Keratinocyte (primary cell): ENCODE measurements at places on chromosomes 5 and 9. TPM values are rescaled to one million over a fixed set of nuclear protein-coding genes. Genes with fewer than 3 reads are reported as not detected.

Gene GLDC
- 0.64 to 1.1 TPM (median 0.69 TPM) in 3 replicates for polyA plus RNA-seq

Gene UBE2QL1
- polyA plus RNA-seq, result not detected in 3 replicates

Gene PCDHGB1
- polyA plus RNA-seq, result 0.08 to 0.15 TPM (median 0.09 TPM) in 3 replicates

Gene UGT3A2
- polyA plus RNA-seq, result 0.03 to 0.09 TPM (median 0.07 TPM) in 3 replicates

Gene IL13
- polyA plus RNA-seq, result not detected in 3 replicates

Gene LRRC19
- not detected in 3 replicates for polyA plus RNA-seq

Gene CCNO
- 0.42 to 0.94 TPM (median 0.48 TPM) in 3 replicates for polyA plus RNA-seq

Gene ANXA2R
- polyA plus RNA-seq, result 0.13 to 0.19 TPM (median 0.17 TPM) in 3 replicates

Gene KIF24
- polyA plus RNA-seq, result 1.1 to 1.8 TPM (median 1.5 TPM) in 3 replicates

Gene ACOT12
- polyA plus RNA-seq, result 0.06 TPM in 1 of 3 replicates, not detected in the others

GRCh38 chr5:53095931-53096525, 13.5 kb downstream of the MOCS2 start:
- no peaks in the 10 kb centered on the region for H3K4me1 ChIP-seq
- peak; percentile 38 for DNase-seq
- H3K36me3 ChIP-seq, result peaks cover 17% of the 10 kb centered on the region
- no peak overlapping the region for H3K27ac ChIP-seq
- H3K27me3 ChIP-seq, result no peaks in the 10 kb centered on the region
- H3K4me3 ChIP-seq, result no peak overlapping the region

DNA sequence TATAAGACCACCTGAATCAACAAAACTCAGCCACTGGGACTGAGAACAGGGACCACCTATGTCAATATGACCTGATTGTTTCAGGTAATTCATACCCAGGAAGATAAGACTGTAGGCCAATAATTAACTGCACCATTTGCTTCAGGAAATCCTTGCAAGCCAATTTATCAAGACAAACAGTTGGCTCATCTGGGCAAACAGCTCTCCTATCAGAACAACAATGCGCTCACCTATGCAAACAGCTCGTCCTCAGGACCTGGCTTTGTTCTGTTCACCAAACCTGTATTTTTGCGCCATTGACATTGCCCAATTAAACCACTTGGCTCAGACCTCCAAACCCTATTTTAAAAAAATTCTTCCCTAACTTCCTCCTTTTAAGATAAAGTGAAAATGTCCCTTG, 92.3 kb upstream of the MARCHF11 start:
- H3K27me3 ChIP-seq, result no peaks in the 10 kb centered on the region
- H3K4me3 ChIP-seq, result no peak overlapping the region
- no peak for DNase-seq
- H3K27ac ChIP-seq, result no peak overlapping the region
- no peaks in the 10 kb centered on the region for H3K4me1 ChIP-seq
- no peaks in the 10 kb centered on the region for H3K36me3 ChIP-seq

DNA sequence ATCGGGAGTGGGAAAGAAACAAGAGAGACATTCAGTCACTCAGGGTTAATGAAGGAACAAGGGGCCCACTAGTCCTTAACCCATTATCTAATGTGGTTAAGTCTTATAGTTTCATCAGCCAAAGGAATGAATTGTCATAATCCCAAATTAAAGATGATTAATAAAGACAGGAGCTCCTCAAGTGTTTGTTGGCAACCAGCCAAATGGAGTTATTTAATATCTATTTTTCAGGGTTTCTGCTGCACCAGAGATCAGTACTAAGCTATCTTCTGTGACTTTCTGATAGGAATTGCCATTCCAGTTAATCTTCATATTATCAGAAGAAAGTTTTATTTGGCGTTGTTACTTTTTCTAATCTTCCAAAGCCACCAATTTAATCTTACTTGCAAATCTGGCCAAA, 34.0 kb upstream of the FCHO2 start:
- H3K27me3 ChIP-seq, result no peaks in the 10 kb centered on the region
- DNase-seq, result no peak
- no peak overlapping the region for H3K27ac ChIP-seq
- no peaks in the 10 kb centered on the region for H3K4me1 ChIP-seq
- no peak overlapping the region for H3K4me3 ChIP-seq
- no peaks in the 10 kb centered on the region for H3K36me3 ChIP-seq

- H3K4me3 ChIP-seq, result no peak overlapping the region
- DNase-seq, result no peak
- peaks cover 10% of the 10 kb centered on the region for H3K4me1 ChIP-seq
- no peaks in the 10 kb centered on the region for H3K27me3 ChIP-seq
Measured at GRCh38 chr5:131534974-131535373, 100.1 kb downstream of the RAPGEF6 start.

DNA sequence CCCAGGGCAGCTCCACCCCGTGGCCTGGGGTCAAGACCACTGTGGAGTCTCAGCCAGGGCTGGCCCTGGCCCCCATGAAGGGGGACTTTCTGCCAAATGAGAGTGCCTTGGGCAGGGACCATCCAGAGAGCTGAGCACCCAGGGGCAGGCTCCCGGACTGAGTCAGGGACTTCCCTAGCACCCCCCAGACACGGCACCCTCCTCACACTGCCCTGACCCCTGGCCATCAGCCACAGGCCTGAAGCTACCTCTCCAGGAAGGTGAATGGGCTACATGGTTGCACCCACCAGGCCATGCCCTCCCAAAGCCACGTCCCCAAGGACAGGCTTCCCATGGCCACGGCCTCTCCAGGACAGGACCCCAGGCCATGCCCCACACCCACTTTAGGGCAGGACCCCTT, 9.5 kb downstream of the CCDC187 start:
- H3K27ac ChIP-seq, result no peak overlapping the region
- no peaks in the 10 kb centered on the region for H3K36me3 ChIP-seq
- H3K4me1 ChIP-seq, result peaks cover 11% of the 10 kb centered on the region
- no peak overlapping the region for H3K4me3 ChIP-seq
- DNase-seq, result no peak

DNA sequence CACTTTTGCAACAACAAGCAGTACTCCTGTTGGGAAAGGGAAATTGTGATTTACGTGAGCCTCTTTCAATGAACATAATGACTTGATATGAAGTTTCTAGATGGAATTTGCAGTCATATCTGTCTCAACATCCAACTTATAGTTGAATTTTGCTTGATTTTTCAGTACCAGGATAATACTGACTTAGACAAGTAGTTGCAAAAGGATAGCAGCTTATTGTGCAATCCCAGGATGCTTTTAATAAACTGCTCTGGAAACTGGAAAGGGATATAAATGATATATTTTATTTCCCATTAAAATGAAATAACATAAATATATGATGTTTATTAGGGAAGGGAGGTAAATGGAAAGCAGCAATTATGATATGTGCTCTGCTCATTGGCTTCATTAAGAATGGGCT, 174.4 kb upstream of the RGMB start:
- DNase-seq, result no peak
- H3K4me3 ChIP-seq, result no peak overlapping the region
- no peaks in the 10 kb centered on the region for H3K36me3 ChIP-seq
- no peaks in the 10 kb centered on the region for H3K27me3 ChIP-seq

GRCh38 chr9:69079186-69079585, 43.6 kb downstream of the FXN start:
- DNase-seq, result no peak
- no peaks in the 10 kb centered on the region for H3K4me1 ChIP-seq
- no peak overlapping the region for H3K4me3 ChIP-seq
- H3K27me3 ChIP-seq, result no peaks in the 10 kb centered on the region
- no peak overlapping the region for H3K27ac ChIP-seq

DNA sequence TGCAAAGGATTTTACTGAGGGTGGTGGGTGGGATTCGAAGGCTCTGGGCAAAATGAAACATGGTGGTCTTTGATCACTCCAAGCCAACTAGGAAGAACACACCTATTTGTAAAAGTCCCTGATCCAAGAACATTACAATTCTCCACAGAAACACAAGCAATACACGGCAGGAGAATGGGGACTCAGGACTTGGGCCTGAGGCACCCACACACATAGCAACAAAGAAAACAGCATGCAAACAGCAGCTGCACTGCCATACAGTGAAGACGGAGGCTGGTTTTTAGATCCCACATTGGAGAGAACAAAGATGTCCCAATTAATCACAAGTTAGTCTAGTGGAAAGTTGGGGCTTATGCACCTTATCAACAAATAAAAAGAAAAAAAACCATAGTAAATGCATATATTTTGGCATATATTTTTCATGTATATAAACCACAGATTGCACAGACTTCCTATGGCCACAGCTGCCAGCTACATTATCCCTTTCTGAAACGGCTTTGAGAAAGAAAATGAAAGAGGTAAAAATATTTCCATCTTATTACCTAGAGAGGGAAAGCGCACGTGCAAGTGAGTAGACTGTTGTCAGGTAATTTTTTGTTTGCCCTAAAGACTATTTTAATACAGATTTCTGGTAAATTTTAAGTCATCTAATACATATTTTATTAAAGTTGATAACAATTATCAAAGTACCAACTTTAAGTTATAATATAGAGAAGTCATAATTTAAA, 410.9 kb downstream of the BNC2 start:
- no peak for DNase-seq
- no peak overlapping the region for H3K4me3 ChIP-seq

- no peak overlapping the region for H3K27ac ChIP-seq
- no peaks in the 10 kb centered on the region for H3K36me3 ChIP-seq
- H3K4me3 ChIP-seq, result peak overlapping the region; percentile 93
- DNase-seq, result no peak
Measured at GRCh38 chr9:105693435-105694189, 729 bp upstream of the TMEM38B start.

DNA sequence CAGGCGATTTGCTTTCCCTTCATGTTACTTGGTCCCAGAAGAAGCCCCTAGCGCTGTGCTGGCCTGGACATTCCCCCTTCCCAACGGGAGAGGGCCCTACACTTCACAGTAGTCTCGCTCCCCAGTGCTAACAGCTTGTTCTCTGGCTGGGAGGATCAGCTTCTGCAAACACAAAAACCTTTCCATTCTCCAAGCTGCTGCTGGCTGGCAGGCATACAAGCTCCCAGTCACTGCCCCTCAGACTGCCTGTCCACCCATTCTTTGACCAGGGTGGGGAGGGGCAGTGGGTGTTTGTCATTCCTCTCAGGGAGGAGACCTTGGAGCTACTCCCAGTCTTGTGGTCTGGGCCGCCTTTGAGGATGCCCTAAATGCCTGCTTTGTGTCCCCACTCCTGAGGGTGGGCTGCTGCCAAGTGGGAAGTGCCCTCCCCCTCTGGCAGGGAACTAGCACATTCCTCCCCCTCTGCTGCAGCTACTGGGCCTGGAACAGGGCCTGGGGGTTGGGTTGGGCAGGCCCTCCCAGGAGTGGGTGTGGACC, 20.8 kb downstream of the ENHO start:
- H3K4me3 ChIP-seq, result no peak overlapping the region
- no peak for DNase-seq
- peaks cover 26% of the 10 kb centered on the region for H3K27me3 ChIP-seq
- H3K36me3 ChIP-seq, result no peaks in the 10 kb centered on the region
- H3K27ac ChIP-seq, result no peak overlapping the region
- peaks cover 14% of the 10 kb centered on the region for H3K4me1 ChIP-seq

GRCh38 chr5:32259033-32259432, 53.7 kb downstream of the MTMR12 start:
- no peaks in the 10 kb centered on the region for H3K27me3 ChIP-seq
- H3K4me3 ChIP-seq, result no peak overlapping the region
- H3K27ac ChIP-seq, result no peak overlapping the region
- no peaks in the 10 kb centered on the region for H3K4me1 ChIP-seq
- no peak for DNase-seq

DNA sequence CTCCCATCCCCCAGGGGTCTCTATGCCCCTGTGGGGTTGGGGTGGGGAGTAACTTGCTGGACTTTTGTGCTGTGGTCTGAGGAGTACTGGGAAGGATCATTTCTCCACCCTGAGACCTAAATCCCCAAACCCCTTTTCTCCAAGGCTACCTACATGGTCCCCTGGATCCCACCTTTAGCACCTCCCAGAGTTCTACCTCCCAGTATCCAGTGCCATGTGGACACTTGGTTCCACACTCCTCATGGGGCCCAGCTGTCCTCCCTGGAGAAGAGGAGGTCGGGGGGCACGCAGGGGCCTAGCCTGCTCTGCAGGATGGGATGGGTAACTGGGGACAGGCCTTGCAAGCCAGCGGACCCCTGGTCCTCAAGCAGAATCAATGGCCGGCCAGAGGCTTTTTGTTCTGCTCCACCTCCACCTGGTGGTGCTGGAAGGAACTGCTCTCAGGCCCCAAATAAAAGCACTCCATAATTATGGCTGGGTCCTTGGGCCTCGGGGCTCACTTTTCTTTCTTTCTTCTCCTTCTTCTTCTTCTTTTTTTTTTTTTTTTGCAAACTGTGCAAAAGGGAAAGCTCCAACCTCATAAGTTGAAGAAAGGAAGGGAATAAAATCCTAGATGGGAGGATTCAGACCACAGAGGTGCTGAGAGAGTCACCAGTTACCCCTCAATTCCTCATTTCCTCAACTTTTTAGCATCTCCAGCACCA, 68.4 kb downstream of the PSD2 start:
- DNase-seq, result no peak
- no peak overlapping the region for H3K4me3 ChIP-seq
- H3K27ac ChIP-seq, result no peak overlapping the region
- H3K36me3 ChIP-seq, result no peaks in the 10 kb centered on the region
- H3K27me3 ChIP-seq, result no peaks in the 10 kb centered on the region

- no peak for DNase-seq
- H3K27ac ChIP-seq, result no peak overlapping the region
- H3K36me3 ChIP-seq, result no peaks in the 10 kb centered on the region
Measured at GRCh38 chr9:8268216-8268878, 468.8 kb upstream of the DMAC1 start.

DNA sequence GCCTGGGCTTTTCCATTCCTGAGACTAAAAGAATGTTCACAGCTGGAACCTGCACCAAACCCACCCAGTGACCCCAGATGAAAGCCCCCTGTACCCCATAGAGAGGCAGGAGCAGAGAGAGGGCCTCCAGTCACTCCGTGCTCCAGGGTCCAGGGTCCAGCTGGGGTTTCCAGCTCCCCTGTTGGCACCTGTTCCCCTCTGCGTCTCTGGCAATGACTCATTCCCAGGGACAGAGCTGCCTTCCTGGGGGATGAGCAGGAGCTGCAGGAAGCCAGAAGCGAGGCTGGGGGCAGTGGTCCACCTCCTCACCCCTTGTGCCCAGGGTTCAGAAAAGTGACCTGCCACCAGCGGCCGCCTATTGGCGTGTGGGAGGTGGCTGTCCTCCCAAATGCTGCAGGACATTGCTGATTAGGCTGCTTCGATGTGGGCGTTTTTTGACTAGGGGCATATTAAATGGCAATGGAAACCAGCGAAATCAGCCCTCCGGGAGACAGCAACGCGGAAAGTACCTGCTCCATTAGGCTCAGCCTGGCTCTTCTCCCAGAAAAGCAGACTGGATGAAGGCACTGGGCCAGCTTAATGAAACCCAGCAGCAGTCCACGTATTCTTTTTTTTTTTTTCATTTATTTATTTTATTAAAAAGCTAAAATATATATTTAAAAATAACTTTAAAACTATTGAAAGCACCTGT, 97.4 kb downstream of the DAP start:
- H3K27me3 ChIP-seq, result no peaks in the 10 kb centered on the region
- H3K4me1 ChIP-seq, result no peaks in the 10 kb centered on the region
- no peak overlapping the region for H3K27ac ChIP-seq
- H3K36me3 ChIP-seq, result no peaks in the 10 kb centered on the region
- no peak for DNase-seq
- H3K4me3 ChIP-seq, result no peak overlapping the region
